Suprapubic skin (tissue), 4 donors: ENCODE measurements at places on chromosomes 4 and X.

- DNase-seq, result no peak
Observed at GRCh38 chr4:33013282-33013681, 2293.1 kb downstream of the PCDH7 start.

DNA sequence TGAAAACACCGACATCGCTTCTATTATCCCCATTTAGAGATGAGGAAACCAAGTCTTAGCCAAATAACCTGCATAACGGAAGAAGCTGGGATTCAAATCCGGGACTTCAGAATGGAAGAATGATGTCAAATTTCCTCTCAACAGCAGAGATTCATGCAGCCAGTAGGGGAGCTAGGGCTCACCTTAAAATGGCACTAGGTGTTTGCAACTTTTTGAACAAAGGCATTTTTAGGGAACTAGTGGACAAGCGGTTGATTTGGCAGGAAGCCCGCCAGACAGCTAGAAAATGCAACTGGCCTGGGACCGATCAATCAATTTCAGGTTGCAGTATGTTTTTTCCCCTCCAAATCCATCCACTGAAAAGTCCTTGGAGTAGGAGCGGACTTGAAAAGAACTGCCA lies 224.2 kb downstream of the PTTG2 start:
- no peak for DNase-seq

DNA sequence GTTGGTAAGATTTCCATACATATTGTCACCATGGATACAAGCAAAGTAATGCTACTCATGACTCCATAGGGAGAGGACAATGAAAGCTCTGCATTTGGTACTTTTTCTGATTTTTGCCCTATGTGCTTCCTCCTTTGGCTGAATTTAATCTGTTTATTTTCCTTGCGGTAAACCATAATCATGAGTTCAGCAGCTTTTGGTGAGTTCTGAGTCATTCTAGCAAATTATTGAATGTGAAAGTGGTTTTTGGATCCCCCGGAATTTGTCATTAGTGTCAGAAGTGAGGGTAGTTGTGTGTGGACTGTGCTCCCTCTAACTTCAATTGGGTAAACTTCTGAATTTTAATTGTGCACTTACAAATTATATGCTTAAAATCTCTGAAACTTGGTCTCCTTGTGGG lies 170.3 kb downstream of the MOSPD2 start:
- no peak for DNase-seq

- no peak for DNase-seq
Observed at GRCh38 chrX:43808231-43808630, 74.0 kb downstream of the MAOB start.

DNA sequence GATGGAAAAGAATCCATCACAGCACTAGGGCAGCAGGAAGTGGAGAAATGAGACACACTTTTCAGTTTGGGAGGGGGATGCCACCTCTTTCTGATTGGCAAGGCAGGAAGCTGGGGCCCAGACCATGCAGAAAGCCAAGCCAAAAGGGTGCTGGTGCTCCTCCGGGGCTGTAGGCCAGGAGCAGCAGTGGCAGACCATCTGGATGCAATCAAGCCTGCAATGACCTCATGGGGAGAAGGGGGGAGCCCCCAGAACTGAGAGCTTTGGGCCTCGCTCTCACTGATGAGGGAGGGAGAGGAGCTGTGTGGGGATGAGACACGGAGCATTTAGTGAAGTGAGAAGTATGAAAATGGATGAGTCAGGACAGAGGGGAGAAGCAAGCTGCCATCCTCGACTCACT lies 141.3 kb upstream of the NALF2 start:
- no peak for DNase-seq

GRCh38 chrX:132539611-132540010 lies 50.8 kb upstream of the MBNL3 start:
- DNase-seq, result no peak

- no peak for DNase-seq
Observed at GRCh38 chr4:54696649-54697048, 38.9 kb downstream of the KIT start.

DNA sequence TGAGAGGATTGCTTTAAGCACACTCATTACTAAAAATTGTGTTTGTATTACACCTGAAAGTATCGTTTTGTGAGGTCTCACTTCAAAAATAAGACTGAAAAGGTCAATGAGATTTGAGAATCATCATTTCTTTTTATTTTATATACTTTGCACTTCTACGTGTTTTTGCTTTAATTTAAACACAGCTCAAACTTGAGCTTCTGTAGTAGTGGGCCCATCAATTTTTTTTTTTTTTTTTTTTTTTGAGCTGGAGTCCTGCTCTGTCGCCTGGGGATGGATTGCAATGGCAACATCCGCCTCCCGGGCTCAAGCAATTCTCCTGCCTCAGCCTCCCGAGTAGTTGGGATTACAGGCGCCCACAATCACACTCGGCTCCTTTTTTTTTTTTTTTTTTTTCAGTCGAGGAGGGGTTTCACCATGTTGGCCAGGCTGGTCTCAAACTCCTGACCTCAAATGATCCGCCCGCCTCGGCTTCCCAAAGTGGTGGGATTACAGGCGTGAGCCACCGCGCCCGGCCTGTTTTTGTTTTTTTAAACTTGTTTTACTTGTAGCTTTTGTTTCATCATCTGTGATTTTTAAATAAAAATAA lies 1.5 kb downstream of the GSTCD start:
- no peak for DNase-seq

GRCh38 chrX:115560211-115560977 lies 580 bp upstream of the PLS3 start:
- no peak for DNase-seq
